ENCODE measurements at places on chromosomes 11 and 22.

DNA sequence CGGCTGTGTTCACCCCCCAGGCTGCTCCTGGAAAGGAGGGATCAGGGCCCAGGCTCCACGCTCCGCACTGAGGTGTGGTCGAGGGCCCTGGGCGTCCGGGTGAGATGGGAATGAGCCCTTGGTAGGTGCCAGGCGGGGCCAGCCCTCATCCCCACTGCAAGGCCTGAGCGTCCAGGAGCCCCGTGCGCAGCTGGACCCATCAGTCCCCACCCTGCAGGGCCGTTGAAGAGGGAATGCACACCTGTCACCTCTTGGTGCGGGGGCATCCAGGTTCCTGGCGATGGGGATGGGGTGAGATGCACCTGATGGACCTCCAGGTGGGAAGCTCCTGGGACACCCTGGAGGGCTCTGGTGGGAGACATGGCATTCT lies 72.2 kb downstream of the KCNQ1 start:
- no peak for DNase-seq

DNA sequence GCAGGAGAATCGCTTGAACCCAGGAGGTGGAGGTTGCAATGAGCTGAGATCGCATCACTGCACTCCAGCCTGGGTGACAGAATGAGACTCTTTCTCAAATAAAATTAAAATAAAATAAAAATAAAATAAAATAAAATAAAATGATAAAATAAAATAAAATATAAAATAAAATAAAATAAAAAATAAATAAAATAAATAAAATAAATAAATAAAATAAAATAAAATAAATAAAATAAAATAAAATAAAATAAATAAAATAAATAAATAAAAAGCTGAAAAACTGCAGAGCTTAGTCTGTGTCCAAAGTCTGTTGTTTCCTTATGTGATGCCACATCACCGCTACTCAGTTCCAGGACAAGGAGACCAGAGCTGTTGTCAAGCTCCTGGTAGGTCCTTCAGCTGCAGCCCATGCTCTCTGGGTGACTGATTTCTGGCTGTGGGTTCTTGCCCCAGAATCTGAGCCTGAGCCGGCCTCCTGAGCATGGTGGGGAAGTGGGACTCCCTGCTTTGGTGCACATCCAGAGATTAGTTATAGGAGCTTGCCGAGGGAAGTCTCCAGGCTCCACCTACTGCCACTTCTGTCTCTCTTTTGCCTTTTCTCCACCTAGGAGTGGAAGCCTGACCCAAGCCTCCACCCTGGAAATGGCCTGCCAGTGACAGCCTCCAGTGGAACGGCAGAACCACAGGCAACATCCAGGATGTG lies 31.3 kb upstream of the ADA2 start:
- DNase-seq: no peak

DNA sequence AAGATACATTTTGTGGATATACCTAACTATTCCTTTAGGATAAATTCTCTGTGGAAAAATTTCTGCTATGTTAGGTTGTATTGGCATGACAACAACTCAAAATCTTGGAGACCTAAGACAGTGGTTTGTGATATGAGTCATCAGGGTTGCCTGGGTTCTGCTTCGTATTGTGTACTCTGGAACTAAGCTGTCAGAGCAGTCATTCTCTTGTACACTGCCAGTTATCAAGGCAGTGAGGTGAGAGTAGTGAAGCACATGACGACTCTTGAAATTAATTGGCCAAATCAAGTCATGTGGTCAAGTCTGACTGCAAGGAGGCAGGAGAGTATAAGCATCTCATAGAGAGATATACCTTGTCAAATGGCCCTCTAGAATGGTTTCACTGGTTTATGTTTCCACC lies 104.4 kb downstream of the FANCF start:
- DNase-seq: no peak

DNA sequence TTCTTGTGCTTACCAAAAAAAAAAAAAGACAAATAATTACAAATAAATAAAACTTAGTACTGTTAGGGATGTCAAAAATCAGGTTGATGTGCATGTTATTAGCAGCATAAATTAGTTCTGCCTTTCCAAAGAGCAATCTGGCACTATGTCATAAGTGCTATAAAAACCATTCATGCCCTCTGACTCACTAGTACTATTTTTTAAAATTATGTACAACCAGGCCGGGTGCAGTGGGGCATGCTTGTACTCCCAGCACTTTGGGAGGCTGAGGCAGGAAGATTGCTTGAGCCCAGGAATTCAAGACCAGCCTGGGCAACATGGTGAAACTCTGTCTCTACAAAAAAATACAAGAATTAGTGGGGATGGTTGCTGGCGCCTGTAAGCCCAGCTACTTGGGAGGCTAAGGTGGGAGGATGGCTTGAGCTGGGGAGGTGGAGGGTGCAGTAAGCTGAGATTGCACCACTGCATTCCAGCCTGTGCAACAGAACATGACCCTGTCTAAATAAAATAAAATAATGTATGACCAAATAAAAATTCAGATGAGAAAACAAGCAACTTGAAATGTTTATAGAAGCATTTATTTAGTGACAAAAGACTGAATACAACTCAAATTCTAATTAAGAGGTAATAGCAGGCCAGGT lies 25.3 kb downstream of the UEVLD start:
- DNase-seq: no peak

DNA sequence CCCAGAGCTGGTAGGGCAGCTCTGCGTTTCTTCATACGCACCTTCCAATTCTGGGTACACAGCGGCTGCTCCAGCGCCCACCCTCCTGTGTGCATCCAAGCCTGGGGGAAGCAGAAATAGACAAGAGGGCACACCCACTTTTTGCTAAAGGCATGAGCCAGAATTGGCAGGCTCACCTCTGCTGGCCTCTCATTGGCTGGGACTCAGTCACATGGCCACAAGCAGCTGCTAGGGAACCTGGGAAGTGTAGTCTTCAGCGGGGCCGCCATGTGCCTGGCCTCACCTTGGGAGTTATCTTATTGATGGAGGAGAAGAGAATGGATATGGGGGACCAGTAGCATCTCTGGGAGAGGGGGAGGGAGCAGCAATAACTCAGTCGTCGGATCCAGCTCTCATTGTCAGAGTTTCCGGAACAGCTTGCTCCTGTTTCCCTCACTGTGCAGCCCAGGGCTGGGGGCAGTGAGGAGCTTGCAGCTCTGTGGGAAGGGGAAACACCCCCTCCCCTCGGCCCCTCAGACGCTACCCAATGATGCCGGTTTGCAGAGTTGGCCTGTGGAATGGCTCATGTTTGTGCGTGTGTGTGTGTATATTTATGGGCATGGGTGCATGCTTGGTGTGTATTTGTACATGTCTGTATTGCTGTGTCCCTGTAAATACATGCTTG lies 11.8 kb upstream of the MIEF1 start:
- DNase-seq: peak; percentile 74
